ENCODE measurements at places on chromosomes 4 and X.

DNA sequence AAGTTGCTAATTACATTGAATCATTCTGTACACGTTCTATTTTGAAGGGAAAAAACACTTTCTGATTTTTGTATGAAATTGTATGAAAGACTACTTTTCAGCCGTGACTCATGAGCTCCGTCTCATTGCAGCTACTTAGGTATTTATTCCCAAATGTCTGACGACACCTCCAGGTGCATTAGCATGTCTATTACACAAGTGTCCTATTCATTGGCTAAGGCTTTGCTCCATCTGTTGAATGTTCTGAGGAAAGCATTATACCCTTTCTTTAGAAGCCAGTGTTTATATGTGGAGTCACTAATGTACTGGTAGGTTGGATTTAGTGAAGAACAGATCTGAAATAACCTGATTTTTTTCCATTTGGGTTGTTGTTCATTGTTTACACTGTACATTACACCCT, 51.8 kb downstream of the MAP7D3 start:
- DNase-seq, result peak; percentile 49

DNA sequence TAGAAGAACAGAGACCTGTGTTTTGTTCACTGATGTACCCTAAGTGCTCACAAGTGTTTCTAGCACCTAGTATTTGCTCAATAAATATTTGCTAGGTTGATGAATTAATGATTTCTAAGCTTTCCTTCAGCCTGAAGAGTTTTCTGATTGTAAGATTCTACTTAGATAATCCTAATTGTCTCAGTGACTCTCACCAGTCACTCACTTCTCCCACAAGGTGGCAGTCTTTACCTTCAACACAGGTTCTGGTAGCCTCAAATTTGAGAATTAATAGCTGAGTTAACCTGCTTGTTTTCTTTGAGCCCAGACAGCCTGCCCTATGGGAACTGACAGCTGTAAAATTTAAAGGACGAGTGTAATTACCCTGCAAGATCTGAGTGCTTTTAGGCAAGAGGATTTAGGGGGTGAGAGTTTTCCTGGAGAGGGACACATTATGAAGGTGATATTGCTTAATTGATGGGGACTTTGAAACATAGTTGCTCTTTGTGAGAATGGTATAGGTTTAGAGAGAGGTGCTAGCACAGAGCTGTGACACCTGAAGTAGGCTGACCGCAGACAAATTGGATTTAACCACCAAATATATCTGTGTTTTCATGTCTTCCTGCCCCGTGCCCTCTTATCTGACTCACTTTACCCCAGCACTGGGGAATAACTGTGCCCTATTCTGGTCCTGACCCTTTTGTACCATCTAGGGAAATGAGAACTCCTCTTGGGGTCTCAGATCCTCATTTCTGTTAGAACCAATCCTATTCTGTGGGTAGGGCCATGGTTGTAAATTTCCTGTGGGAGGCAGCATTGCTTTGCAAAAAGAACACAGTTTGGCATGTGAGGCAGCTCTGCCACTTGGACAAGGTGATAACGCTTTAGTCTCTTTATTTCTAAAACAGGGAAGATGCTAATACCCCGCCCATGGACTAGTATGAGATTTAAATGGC, 27.7 kb downstream of the CD38 start:
- peak; percentile 32 for DNase-seq

- DNase-seq, result no peak
Measured at GRCh38 chr4:52655506-52655905, 3.6 kb downstream of the USP46 start.

- no peak for DNase-seq
Measured at GRCh38 chr4:77758804-77759203, 60.4 kb downstream of the CNOT6L start.

DNA sequence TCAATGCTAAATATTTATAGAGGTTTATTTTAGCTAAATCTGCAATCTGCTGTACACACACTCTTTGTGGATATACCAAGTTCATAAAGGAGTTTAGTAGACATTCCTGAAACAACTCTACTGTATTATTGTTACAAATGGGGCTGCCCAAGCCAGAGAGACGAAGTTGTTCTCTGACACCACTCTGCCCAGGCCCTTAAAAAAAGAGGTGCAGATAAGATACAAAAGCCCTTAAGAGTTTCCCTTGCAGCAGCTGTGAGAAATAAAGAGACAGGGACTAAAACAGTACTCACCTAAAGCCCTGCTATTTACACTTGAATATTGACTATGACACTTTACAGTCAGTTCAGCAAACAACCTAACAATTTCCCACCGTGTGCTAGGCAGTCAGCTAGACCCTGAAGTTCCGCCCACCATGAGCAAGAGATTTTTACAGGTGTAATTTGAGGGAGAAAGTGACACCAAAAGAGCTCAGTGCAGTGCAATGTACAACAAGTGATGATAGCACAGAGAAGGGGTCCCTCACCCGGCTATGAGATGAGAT, 191.7 kb downstream of the PRDM5 start:
- DNase-seq, result no peak

GRCh38 chr4:53012738-53013137, 150.6 kb downstream of the RASL11B start:
- peak; percentile 76 for DNase-seq

DNA sequence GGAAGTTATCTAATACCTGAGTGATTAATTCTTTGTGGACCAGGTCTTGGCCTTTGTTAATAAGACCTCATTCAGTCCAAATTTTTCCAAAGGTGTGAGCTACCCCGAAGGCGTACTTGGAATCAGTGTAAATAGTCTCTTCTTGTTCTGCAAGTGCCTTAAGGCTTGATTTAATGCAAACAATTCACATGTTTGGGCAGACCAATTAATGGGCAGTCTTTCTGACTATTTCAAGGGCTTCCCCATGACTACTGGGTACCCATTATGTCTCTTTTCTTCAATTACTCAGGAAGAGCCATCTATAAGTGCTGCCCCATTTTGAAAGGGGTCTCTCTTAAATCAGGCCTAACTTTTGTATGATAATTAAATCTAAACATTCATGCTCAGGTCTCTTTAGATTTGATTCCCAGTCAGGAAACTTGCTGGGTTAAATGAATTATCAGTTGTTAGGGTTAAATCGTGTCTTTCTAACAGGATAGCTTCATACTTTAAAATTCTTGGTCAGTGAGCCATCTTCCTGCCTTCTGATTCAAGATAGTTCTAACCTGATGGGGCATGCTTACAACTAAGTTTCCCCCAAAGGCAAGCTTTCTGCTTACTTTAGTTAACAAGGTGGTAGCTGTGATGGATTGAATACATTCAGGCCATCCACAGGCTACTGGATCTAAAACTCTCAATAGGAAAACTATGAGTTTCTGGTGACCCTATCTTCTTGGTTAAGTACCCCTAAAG, 179.6 kb downstream of the CCNG2 start:
- no peak for DNase-seq

GRCh38 chr4:31125496-31125895, 405.3 kb downstream of the PCDH7 start:
- DNase-seq, result no peak

DNA sequence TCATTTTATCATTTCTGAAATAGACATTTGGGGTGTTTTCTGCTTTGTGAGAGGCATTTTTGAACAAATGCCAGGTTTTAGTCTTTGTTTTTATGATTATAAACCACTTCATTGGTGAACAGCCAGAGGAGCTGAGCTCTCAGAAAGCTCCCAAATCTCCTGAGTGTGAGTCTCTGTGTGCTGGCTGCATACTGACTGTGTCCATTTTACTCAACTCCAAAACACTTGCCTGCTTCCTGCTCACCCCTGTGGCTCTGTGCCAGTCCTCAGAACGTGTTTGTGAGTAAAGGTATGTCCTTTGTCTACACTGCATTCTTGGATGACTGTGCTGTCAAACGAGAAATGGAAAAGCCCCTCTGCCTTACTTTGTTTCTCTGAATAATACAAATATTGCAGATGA, 5.4 kb upstream of the LRAT start:
- DNase-seq, result no peak

- no peak for DNase-seq
Measured at GRCh38 chrX:106931831-106932491, 11.8 kb downstream of the CLDN2 start.

DNA sequence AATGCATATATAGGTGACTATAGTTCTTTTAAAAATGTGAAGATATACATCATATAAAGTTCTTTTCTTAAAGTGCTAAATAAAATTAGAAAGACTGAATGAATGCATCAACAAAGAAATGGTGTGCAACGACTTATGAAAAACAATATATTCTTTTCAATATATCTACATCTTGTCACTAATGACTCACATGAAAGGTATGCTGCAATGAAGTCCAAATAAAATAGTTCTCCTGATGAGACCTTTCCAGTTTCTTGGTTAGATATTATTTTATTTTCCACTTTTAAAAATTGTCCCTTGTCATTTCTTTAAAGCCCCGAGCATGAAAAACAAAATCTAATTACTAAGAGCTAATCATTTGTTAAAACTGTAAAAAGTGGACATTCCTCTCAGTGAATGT, 462.1 kb downstream of the PCDH11X start:
- no peak for DNase-seq

DNA sequence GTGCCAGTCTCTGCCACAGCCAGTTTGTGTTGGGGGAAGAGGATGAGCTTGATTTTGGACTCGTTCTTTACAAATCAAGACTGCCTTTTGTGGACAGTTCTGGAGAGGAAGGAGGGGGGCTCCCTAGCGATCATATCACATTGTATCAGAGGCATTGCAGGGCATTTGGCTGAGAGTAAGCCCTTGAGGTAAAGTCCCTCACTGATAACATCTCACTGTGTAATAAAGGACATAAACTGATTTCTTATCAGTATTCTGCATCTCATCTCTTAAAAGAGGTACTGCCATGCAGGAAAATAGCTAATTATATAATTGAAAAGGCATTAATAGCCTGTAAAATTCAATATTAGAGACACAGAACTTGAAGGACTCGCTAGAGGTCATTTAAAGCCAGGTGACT, 6.1 kb upstream of the IGFBP7 start:
- DNase-seq, result no peak

DNA sequence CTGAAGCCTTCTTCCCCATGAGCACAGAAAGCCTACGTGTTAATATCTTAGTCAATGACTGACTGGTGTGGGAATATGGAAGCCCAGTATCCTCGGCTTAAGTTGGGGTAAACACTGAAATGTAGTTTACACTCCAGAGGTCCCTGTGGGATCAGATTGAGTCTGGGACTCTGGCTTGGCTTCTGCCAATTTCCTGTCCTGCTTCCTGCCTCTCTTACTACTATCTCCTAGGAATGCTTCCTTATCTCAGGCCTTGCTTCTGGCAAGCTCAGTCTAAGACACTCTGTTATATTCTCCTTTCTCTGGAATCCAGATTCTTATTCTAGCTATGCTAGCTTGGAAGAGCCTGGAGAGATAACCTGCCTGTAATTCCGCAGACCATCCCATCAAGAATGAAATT, 174.0 kb upstream of the LDB2 start:
- DNase-seq, result no peak

DNA sequence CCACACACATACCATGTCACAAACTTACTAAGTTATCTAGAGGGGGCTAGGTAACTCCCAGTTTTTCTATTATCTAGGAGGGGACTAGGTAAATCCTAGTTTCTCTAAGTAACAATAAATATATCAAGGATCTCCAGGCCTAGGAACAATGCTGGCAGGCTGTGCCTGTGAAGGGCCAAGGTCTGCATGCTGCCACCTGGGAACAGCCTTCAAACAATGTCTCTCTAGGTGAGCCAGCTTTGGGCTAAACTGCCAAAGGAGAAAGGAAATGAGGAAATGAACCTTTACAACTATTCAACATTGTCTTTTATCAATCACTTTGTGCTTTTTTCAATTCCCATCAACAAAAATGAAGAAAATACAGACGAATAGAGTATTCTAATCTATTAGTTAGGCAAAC, 23.2 kb downstream of the NAF1 start:
- no peak for DNase-seq

- no peak for DNase-seq
Measured at GRCh38 chr4:134627366-134627765, 425.8 kb upstream of the PABPC4L start.

DNA sequence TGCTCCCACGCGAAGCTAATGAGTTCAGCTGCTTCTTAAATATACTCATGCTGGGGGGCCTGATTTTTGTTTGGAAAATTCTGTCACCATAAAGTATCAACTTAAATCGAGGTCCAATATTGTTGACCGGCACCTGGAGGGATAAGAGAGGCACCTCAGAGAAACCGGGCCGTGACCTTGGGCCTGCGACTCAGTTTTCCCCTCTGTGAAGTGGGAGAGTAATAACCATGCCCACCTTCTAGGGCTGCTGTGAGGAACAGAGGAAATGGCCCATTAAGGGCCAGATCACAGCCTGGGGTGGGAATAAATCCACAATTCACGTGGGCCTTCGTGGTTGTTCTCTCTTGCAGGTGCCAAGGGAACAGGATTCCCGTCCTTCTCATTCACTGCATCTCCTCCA, 39.4 kb downstream of the ZBTB49 start:
- no peak for DNase-seq

DNA sequence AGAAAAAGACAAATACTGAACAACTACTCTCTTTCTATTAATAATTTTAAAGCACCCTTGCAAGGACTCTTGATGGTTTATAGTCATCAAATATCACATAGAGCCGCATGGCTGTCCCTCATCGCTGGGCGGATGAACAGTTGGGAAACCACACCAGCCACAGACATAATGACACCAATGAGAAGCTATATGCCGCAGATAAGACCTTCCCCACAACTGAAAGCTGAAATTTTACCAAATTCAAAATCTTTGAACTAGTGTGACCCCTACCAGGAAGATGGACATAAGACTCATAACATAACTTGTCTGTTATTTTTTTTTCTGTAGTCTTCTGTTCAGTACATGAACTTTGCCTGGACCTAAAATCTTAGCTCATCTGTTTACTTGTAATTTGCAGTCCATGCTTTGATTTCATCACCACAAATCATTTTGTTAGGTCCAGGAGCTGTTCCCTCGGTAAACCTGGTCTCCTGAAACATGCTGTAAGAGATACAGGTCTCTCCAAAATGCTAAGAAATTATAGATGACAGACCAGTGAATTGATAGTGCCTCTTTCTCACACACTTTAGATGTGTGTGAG, 157.3 kb upstream of the RAPGEF2 start:
- DNase-seq, result no peak

DNA sequence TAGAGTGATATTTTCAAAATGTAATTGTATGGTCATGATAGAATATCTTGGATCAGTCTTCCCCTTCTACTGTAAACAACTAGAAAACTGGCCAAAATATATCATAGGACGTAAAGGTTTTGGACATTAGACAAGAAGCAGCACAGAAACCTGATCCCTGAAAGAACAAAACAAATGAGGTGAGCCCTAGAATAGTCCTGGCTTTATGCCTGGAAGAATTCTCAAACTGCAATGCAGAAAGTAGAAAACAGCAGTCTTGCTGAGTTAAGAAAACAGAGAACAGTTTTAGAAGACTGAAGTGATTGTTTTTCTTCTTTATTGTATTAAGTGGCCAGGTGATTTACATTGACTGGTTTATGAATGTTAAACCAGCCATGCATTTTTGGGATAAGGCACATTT, 19.5 kb downstream of the NSUN7 start:
- DNase-seq, result no peak
